Daoy (cell line): ENCODE measurements at places on chromosomes 13 and 19. TPM values are rescaled to one million over a fixed set of nuclear protein-coding genes. Genes with fewer than 3 reads are reported as not detected.

DNA sequence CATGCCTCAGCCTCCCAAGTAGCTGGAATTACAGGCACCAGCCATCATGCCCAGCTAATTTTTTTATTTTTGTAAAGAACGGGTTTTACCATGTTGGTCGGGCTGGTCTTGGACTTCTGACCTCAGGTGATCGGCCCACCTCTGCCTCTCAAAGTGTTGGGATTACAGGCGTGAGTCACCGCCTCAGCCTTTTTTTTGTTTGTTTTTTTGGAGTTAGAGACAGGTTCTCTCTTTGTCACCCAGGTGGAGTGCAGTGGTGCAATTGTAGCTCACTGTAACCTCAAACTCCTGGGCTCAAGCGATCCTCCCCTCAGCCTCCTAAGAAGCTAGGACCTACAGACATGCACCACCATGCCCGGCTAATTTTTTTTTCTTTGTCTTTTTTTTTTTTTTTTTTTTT, 15.6 kb upstream of the NOTCH3 start:
- DNase-seq, result no peak

- DNase-seq, result no peak
Observed at GRCh38 chr13:111390522-111391270, 70.3 kb downstream of the TEX29 start.

- DNase-seq, result peak; percentile 39
Observed at GRCh38 chr13:110283736-110284517, 23.0 kb downstream of the COL4A1 start.

DNA sequence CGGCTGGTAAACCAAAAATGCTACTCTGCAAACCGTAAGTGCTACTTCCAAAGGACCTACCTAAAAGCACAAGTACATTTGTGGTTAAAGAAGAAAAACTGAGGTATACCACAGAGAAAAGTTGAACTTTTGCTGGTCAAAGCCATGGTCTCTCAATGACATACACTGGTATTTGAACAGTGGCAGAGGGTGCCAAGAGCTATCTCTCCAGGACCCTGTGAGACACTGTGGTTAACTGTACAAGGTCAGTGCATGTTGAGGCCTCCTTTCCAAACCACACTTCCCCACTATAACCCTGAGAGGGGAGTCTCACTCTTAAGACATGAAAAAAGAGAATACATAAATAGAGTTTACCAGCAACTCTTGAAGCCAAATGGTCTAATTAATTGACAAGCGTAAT, 49.5 kb downstream of the COL4A1 start:
- no peak for DNase-seq

DNA sequence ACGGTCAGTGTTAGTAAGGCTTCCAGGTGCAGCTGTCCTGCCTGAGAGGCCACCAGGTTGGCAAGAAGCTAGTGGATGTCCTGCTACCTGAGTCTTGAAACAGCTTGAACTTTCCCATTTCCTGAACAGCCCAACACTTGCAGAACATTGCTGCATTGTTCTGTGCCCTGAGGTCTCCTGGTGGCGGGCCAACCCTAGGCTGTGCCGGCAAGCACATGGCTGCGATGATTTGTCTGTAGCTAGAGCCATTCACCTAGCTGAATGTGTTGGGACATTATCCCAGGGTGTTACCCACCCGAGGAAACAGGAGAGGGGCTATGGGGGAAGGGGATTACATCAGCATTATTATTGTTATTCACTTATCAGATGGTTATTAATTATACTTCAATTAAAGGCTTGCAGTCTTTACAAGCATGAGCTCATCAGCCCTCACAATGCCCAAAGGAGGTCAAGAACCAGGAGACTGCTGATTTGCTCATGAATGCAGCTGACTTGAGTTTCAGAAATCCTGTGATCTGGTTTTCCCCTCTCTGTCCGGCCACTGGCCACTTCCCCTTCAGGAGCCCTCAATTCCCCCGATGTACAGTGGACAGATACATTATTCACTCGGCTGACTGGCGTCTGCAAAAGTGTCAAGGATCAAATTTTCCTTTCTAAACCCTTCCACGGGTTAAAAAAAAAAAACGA, 187.6 kb upstream of the TSC22D1 start:
- no peak for DNase-seq

DNA sequence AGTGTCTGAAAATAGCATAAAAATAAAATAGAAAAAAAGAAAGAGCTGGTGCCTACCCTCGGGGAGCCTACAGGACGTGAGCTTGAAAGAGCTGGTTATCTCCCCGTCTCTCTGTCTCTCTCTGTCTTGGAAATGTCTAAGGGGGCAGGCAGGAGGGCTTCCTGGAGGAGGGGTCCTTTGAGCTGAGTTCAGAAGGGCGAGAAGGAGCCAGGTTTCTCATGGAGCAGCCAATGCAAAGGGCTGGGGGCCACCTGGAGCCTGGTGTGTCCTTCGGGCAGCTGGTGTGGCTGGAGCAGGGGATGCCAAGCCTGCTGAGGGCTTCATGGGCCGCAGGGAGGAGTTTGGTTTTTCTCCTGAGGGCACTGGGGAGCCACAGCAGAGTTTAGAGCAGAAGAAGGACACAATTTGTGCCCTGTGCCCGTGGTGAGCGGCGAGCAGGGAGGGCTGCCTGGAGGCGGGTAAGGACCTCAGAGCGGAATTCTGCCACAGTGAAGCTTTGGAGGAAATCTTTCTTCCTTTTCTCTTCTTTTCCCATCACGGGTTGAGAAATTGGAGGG, 38.7 kb downstream of the EFNA2 start:
- DNase-seq, result no peak

GRCh38 chr19:16895467-16896145, 6.8 kb downstream of the F2RL3 start:
- DNase-seq, result peak; percentile 33

DNA sequence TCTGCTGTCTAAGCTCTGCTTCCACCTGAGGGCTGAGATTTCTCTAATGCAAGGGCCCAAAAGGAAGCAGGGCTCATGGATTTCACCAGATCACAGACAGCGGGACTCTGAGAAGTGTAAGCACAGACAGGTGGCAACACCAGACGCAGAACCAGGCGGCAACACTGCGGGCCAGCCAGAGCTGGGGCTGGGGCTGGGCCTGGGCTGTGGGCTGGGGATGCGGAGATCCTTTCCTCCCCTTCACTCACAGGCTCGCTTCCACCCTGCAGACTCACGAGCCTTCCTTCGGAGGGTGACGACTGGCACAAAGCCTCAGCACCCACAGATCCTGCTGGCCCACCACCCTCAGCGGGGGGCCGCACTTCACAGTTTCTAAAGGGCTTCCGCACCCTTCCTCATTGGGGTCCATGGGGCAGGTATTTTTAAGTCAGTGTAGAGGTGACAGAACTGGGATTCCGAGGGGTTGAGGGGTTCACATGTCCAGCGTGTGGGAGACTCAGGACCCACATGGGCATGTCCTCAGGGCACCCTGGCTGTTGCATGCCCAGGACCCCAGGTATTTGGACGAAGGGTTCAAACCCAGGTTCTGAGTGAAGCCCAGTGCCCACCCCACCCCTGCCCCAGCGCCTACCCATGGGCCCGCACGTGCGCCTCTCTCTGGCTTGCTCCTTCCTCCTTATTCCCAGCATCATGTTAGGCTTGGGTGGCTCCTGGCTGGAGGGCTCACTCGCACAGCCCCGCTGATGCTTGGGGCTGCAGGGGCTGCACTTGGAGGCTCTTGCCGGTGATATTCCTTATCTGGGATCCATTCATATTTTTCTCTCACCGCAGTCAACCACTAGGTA, 137.3 kb upstream of the GPR12 start:
- no peak for DNase-seq

The SIN3B gene
- total RNA-seq, result 14.3 and 16.5 TPM in 2 replicates

The PPM1N gene
- 0.15 and 0.80 TPM in 2 replicates for total RNA-seq

The ZNF563 gene
- total RNA-seq, result 0.91 and 0.95 TPM in 2 replicates

The EID2B gene
- total RNA-seq, result 5.7 and 5.8 TPM in 2 replicates

DNA sequence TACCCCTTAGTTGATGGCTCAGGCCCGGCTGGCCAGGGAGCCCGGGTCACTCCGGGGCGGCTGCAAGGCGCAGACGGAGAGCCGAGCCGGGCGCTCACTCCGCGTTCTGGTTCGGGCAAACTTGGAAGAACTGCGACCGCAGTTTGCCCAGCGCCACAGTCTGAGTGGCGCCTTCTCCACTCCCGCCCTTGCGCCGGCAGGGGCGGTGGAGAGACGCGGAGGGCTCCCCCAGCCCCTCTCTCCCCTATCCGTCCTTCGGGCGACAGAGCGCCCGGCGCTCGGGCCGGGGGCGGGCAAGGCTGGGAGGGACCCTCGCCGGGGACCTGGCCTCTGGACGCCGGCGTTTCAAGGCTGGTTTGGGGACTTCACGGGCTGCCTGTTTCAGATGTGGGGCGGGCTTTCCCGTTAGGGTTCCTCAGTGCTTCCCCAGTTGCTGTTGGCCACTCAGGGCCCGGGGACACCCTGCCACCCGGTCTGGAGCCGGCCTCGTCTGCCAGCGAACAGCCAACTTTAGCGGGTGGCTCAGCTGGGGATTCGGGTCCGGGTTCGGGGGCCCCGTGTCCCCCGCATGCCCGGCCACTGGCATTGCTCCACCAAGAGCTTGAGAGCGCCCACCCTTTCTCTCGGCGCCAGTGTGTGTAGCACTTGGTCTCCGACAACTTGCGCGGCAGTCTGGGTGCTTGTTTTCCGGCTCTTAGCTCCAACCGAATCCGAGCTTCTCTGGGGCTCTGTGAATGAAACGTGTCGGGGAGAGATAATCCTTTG, 1.5 kb downstream of the GPC6 start:
- DNase-seq, result peak; percentile 79

- peak; percentile 53 for DNase-seq
Observed at GRCh38 chr19:33395561-33396550, 22.3 kb downstream of the CEBPG start.

The MCF2L gene
- 11.3 and 18.7 TPM in 2 replicates for total RNA-seq
